ENCODE measurements at places on chromosomes 7 and 10. TPM values are rescaled to one million over a fixed set of nuclear protein-coding genes. Genes with fewer than 3 reads are reported as not detected.

LIPN gene
- total RNA-seq: not detected

DNA sequence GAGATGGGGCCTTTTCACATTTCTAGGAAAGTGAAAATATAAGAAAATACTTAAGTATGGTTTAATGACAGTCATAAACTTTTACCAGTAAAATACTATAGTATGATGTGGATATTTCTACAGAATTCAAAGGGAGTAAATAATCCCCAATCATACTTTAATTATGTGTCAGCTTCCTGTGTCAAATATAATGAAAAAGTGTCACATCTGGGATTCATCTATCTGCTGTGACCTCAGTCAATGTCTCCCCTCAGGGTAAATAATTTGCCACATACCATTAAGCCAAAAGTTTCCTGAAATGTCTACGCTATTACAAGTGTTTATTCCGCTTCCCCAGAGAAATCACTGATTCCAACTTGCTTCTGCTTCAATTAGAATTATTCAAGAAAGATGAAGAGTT, 110.5 kb downstream of the ITGA8 start:
- no peak overlapping the region for H3K4me3 ChIP-seq
- H3K27ac ChIP-seq: no peak overlapping the region
- no peak for DNase-seq
- H3K27me3 ChIP-seq: no peaks in the 10 kb centered on the region
- H3K4me1 ChIP-seq: no peaks in the 10 kb centered on the region

GRCh38 chr10:48759113-48759901, 74.6 kb downstream of the WDFY4 start:
- no peak overlapping the region for H3K27ac ChIP-seq
- no peaks in the 10 kb centered on the region for H3K27me3 ChIP-seq
- H3K36me3 ChIP-seq: no peaks in the 10 kb centered on the region
- DNase-seq: no peak
- no peak overlapping the region for H3K4me3 ChIP-seq

- no peaks in the 10 kb centered on the region for H3K27me3 ChIP-seq
- H3K4me1 ChIP-seq: peaks cover 13% of the 10 kb centered on the region
- H3K36me3 ChIP-seq: no peaks in the 10 kb centered on the region
These were observed 625 bp downstream of the RP9 start for GRCh38 chr7:33108554-33109004.

GRCh38 chr7:157428554-157428945, 91.7 kb downstream of the DNAJB6 start:
- H3K36me3 ChIP-seq: no peaks in the 10 kb centered on the region
- no peak overlapping the region for H3K27ac ChIP-seq
- DNase-seq: no peak
- no peak overlapping the region for H3K4me3 ChIP-seq
- H3K4me1 ChIP-seq: no peaks in the 10 kb centered on the region

TACR2 gene
- 18.8 TPM for total RNA-seq

Measured in colonic mucosa (tissue), 4 donors.